Pons (tissue), 1 donor: ENCODE measurements at places on chromosomes 1 and 21.

GRCh38 chr1:30324251-30325084 lies 398.9 kb downstream of the MATN1 start:
- no peak for DNase-seq

DNA sequence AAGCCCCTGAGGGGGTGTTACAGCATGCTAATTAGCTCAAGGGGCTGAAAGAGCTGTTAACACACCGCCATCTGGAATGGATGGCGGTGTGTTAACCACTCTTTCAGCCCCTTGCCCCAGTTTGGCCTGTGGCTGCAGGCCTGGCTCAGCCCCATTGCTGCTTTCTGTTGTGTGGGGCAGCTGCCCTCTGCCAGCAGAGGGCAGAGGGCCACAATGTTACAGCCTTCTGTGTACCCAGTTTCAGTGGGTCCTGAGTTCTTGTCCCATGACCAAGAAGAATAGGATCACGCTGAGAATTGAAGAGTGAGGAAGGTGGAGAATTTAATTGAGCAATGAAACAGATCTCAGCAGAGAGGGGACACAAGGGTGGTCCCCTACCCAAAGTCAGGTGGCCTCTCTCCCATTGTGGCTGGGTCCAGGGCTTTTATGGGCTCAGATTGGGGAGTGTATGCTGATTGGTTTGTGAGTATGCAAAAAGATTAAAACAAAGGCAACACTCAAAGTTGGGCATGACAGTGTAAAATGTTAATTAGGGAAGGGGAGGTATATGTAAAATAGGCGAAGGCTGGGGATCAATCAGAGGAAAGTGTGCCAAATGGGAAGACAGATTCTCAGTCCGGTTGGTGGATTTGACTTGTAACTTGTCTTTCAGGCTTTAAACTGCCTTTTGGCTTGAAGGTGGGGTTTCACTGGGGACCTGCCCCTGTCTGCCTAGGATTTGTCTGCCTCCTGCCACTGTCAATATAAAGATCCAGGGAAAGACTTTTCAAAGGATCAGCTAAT lies 142.2 kb downstream of the RABGAP1L start:
- DNase-seq = no peak

- DNase-seq = no peak
Measured at GRCh38 chr1:3677484-3677883, 25.2 kb downstream of the TP73 start.

GRCh38 chr1:213519098-213519497 lies 468.1 kb downstream of the RPS6KC1 start:
- no peak for DNase-seq

DNA sequence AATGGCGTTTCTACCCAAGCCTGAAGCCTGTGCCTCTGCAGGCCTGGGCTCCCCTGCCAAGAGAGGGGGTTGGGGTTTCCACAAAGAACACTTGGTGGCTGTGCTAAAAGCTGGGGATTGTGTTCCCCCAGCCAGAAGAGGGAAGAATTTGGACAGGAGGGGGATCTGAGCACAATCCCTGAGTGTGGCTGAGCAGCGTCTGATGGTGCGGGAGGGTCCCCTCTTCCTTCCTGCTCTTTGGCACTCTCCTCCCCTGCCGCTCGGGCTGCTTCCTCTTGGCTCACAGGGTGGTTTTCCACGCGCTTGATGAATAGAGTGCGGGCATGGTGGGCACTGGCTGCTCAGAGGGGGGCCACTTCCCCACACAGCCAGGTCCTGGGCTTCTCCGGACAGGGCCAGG lies 3.7 kb downstream of the GPR37L1 start:
- peak; percentile 76 for DNase-seq

GRCh38 chr1:45979074-45979777 lies 153.2 kb downstream of the PIK3R3 start:
- no peak for DNase-seq

- DNase-seq = no peak
Measured at GRCh38 chr1:3631320-3632260, 6.8 kb downstream of the TPRG1L start.

DNA sequence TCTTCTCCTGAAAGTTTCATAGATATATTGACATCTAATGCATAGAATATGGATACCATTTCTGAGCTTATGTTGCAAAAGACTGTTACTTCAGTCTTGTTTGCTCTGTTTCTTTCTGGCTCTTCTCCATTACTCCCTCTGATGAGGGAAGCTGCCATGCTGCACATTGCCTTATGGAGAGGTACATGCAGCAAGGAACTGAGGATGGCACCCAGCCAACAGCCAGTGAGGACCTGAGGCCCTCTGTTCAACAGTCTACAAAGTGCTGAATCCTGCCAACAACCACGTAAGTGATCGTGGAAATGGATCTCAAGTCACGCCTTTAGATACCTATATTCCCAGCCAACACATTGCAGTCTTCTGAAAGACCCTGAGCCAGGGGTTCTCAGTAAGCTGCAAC lies 66.6 kb upstream of the ADAMTS5 start:
- DNase-seq = peak; percentile 14

DNA sequence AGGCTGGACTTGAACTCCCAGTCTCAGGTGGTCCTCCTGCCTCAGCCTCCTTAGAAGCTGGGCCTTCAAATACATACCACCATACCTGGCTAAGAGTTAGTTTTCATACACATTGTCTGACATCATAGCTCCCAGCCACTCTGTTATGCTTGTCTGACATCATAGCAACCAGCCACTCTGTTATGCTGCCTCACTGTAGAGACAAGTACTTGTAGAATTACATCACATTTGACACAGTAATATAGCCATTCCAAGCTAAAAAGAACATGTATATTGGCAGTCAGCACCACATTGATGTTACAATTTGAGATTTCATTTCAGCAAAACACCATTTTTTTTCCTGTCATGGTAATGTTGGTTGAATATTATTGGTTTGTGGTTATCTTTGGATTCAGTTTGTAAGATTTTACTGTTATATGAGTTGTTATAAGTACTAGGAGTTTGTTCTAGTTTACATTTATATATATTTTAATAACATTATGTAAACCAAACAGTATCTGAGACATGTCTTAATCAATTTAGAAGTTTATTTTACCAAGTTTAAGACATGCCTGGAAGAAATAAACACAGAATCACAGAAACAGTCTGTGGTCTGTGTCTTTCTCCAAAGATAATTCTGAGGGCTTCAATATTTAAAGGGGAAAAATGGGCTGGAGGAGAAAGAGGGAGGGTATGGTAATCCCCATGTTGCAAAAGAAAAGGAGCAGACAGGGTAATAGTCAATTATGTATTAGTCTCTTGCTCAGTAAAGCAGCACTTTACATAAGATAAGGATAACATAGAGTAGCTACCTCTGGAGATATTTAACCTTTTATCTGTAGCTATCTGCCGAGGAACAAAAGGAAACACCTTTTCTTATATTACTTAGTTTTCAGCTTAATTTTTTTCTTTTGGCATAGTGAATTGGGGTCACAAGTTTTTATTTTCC lies 43.0 kb downstream of the XPR1 start:
- no peak for DNase-seq

DNA sequence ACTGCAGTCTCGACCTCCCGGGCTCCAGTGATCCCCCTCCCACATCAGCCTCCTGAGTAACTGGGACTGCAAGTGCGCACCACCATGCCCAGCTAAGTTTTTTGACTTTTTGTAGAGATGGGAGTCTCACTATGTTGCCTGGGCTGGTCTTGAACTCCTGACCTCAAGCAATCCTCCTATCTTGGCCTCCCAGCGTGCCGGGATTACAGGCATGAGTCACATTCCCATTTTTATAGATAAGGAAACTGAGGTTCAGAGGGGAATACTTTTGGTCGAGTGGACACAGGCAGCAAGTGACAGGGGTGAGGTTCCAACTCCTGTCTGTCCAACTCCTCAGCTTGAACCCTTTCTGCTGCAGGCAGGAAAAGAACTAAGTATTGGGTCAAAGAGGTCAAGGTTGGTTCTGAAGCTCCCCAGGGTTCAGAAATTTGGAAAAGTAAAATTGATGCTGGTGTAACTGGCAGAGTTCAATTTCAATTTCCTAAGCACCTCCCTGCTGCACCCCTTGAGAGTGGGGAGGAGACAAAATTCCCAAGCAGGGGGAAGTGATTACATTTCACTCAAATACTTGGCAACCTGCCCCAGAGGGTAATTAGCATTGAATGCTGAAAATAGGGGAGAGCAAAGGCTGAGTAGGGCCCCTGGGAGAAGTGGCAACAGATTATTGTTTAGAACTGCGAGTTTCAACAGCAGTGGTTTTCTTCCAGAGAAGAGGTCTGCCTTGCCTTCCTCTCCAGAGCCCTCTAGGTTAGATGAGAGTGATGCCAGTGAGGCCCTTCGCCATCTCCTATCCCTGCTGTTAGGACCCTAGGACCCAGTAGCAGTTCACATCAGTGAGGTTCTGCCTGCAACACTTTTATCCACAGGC lies 17.5 kb upstream of the ALPL start:
- no peak for DNase-seq

GRCh38 chr1:235649368-235650163 lies at the start of gene GNG4:
TSS of gene GNG4 (minus strand) at chr1:235649784. CDS start at chr1:235583838, 65,946 bp downstream.
- DNase-seq = no peak

DNA sequence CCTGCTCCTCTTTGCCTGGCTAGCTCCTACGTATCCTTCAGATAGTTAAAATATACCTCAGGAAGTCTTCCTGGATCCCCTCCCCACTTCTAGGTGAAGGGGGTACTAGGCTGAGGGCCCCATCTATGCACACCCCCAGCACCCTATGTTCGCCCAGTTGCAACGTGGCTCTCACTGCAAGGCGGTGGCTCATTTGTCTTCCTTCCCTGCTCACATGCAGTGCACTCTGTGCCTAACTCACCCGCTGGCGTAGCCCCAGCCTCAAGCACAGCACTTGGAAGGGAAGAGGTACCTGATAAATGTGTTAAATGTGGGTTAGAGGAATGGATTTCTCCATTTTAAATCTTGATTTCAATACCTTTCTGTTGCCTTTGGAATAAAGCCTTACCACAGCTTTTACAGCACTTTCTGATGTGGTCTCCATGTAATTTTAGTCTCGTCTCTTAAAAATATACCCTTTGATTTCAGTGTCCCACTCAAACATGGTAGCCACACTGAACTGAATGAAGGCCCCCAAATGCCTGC lies 39.3 kb downstream of the L1TD1 start:
- DNase-seq = no peak

DNA sequence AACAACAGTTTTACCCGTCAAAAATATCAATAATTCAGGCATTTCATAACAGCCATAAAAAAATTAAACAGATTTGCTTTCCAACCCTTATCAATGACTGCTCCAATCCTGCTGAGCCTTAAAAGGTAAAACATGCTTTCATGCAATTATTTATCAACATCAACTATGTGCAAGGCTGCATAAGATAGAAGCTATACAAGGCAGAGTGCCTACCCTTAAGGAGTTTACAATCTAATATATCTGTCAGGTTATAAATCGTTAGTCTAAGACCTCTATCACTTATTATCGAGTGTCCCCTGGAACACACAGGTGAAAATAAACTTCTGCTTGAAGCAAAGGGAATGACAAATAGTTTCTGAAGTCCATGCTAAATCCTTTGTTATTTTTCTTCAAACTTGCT lies 1.8 kb downstream of the ERRFI1 start:
- DNase-seq = no peak

- DNase-seq = no peak
Measured at GRCh38 chr1:5812295-5812694, 179.9 kb downstream of the NPHP4 start.

DNA sequence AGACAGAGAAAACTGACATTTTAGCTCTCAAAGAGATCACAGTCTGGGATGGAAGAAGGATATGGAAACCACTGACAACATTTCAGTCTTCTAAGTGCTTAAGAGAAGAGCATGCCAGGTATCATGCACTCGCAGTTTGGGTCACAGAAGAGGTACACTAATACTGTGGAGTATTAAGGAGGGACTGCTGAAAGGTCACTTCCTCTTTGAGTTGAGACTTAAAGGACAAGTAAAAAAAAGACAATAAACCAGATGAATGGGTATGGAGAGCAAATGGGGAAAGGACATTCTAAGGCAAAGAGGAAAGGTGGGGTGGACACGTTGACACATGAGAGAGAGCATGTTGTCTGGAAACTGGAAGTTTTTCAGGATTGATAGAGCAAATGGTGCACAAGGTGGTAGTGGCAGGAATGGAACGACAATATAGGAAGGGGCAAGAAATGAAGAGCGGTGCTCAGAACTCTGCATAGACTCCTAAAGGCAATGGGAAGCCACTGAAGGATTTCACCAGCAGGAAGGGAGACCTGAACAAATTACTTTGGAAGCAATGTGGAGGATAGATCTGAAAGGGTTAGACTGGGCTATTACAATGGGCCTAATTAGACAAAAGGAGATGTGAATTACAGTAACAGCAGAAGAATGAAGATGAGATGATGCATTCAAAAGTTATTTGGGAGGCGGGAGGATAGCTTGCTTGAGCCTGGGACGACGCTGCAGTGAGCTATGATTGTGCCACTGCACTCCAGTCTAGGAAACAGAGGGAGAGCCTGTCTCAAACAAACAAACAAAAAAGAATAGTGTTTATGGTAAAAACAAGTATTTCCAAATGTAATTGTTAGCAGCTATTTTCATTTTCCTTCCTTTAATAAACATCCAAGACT lies 11.1 kb downstream of the DIPK1A start:
- DNase-seq = peak; percentile 69

DNA sequence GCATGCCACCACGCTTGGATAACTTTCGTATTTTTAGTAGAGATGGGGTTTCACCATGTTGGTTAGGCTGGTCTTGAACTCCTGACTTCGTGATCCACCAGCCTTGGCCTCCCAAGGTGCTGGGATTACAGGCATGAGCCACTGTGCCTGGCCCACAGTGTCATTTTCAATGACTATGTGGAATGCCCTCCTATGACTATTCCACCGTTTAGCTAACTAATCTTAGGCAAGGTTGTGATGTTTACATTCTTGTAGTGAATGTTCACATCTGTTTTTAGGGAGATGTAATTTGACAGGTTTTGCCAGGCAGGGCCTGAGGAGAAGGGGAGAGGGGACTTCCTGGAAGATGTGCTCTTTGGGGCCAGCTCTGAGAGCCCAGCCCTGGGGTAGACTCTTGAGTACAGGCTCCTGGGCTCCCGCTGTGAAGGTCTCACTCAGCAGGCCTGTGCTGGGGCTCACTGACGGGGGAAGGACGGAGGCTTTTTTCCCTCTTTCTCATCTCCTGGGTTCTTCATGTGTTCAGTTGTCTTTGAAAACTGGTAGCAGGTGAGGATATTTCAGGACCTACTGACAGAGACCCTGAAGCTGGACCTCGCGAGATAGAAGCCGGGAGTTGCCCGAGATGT lies 13.2 kb downstream of the COQ8A start:
- no peak for DNase-seq

- peak; percentile 60 for DNase-seq
Measured at GRCh38 chr1:211606332-211606913, 27.5 kb upstream of the SLC30A1 start.

GRCh38 chr1:163084330-163084729 lies 15.2 kb downstream of the RGS4 start:
- no peak for DNase-seq

DNA sequence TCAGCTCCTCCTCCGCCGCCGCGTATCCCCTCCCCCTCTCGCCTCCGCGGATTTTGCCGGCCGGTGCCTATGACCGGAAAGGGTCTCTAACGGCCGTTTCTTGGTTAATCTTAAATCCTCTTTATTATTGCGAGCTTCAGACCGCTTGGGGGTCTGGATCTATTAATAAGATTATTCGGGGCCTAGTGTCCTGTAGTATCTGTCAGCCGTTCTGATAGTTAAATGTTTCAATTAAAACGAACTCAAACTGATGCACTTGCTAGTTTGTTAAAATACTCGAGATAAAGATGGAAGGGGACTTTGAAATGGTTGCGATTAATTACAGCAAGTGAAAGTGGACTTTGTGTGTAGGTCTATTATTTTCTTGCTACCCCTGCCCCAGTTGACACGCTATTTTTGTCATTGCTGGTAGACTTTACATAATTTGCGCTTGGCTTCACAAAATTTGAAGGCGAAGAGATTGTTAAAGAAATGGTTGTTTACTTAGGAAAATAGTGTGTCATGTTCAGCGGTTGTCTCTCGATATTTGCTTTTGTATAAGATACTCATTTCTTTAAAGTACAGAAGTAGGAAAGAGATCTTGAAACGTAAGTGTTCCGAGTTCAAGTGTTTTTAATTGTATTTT lies 779 bp downstream of the SON start:
- peak; percentile 60 for DNase-seq
